ENCODE measurements at places on chromosomes 11 and 22.
A peak's percentile ranks its signal among the peaks of the same experiment; 100 is the strongest.

DNA sequence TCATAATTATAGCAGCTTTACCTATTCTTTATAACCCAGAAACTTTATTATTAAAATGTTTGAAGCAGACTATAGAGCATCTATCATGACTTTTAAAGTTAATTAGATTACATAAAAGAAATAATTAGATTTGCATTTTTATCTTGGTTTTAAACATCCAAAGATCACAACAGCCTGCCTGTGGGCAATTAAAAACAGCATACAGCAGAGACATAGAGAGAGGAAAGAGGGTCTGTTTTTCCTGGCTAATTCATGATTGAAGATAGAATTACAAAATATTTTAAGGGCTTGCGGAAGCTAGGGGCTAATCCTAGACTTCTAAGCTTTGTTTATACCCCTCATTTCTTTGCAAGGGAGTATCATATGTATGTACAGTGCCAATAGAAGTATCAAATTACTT lies 178.1 kb downstream of the SOX6 start:
- DNase-seq: no peak

DNA sequence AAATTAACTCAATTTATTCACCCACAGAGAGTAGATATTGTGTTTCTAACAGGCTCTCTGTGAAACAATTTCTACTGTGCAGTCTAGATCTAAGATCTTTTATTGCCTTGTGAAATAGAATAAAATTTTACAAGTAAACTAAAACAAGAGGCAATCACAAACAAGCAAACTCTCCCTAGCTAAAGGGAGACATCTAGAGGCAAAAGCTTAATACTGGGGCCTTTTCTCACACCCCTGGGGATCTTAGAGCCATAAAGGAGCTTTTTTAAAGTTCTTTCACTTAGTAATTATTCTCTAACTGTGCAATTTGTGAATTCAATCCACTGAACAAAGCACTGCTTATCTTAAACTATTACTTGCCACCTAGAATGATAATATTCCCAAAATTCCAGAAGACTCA lies 19.7 kb downstream of the ALG9 start:
- DNase-seq: no peak

- peak; percentile 84 for DNase-seq
Observed at GRCh38 chr11:119432484-119433357, 9.7 kb upstream of the THY1 start.

- DNase-seq: no peak
Observed at GRCh38 chr11:19735909-19736498, 23.4 kb downstream of the NAV2 start.

GRCh38 chr11:32849761-32850160 lies 20.0 kb downstream of the PRRG4 start:
- no peak for DNase-seq

GRCh38 chr11:61752117-61752924 lies at the start of gene MYRF:
Gene MYRF (plus strand): TSS chr11:61752636. CDS start chr11:61752745, 109 bp downstream.
- DNase-seq: no peak

DNA sequence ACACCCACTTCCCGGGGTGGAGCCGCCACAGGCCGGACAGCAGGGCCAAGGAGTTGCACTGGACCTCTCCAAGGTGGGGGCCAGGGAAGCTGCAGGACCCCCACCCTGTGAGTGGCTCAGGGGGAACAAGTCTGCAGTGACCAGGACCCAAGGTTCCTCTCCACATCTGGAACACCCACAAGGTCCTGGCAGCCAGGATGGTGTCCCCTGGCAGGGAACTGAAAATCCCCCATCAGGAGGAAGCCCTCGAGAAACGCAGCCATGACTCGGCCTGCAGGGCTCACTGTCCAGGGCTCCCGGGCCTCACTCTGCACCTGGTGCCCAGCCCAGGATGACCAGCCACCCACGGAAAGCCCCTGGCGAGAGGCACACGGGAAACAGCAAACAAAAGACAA lies 11.5 kb downstream of the RNH1 start:
- no peak for DNase-seq

- no peak for DNase-seq
Observed at GRCh38 chr11:45906096-45906682, 882 bp downstream of the FREY1 start.

GRCh38 chr11:16099343-16099900 lies 256.9 kb downstream of the SOX6 start:
- DNase-seq: peak; percentile 36

DNA sequence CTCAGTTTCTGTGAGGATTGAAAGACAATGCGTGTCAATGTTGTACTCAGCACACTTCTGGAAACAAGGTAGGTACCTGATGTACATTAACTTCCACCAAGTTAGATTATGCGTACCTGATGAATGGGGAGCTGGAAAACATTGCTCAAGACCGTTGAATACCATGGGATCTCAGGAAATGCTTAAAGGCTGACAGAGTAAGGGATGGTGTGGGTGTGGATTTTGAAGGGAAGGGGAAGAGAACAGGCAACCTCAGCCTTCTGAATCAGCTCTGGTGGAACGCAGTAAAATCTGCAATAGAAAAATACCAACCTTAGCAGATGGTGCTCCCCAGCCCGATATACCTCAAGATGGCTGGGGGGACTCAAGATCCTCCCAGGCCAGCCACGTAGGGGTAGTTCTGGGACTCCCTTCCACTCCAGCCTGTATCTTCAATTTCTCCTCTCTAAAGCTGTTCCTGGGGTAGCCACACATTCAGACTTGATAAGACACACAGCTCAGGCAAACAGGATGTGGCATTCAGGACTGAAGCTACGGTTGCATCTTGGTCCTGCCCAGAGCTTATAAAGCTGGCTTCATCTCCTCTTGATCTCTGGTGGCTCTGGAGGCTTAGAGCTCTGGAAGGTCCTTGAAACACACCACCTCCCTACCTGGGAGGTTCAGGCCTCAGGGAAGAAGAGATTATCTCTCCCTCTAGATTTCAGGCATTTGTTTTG lies 111.8 kb downstream of the CTNND1 start:
- peak; percentile 79 for DNase-seq

DNA sequence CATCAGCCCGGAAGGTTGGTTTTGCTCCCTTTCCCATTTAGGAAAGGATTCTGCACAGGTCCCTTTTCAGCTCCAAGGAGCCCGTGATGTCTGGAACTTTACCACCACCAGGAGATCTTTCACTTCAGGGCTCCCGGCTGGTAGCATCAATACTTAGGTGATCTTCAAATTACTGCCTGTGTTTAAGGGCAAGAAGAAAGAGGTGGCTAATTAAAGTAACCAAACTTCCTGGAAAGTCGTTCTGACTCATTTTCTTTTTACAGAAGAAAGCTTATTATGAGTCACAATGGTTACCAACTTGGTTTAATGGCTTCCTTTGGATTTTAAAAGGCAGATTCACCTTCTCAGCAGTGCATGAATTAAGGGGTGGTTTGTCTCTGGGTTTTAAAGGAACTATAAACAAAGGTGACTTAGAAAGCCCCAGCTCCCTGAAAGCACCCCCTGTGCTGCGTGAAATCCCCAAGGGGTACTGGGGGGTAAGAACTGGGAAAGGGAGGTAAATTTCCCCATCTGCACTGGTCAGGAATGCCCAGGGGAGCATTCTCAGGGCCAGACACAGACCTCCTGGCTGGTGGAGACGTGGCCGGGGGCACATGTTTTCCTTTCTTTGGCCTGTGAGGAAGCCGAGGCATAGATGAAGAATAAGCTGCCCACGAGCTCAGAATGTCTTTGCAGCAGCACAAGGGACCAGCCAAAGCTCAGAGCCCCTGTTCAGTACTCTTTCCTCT lies 8.8 kb downstream of the POU2F3 start:
- DNase-seq: peak; percentile 14

- DNase-seq: no peak
Observed at GRCh38 chr11:74686792-74687191, 44.4 kb downstream of the CHRDL2 start.

DNA sequence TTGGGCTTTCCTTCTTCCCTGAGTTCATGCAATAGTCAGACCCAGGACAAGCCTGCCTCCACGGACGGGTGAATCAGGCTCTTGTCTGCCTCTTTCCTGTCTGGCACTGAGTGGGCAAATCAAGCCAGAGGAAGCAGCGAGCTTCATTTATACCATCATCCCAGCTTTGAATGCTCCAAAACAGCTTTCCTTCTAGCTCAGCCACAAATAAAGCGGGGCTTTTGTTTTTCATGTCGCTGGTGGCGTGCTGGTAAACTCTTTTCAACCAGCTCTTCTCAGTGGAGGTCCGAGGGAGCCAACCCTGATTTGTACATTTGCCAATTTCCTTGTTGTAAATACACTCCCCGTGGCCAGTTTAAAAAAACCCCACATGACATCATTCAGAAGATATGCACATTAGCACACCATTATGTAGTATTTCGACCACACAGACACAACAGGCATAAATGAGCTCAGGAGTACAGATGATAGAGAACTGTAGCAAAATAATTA lies 8.6 kb downstream of the C11orf91 start:
- peak; percentile 95 for DNase-seq

GRCh38 chr11:107545101-107545514 lies 20.4 kb downstream of the ALKBH8 start:
- no peak for DNase-seq

DNA sequence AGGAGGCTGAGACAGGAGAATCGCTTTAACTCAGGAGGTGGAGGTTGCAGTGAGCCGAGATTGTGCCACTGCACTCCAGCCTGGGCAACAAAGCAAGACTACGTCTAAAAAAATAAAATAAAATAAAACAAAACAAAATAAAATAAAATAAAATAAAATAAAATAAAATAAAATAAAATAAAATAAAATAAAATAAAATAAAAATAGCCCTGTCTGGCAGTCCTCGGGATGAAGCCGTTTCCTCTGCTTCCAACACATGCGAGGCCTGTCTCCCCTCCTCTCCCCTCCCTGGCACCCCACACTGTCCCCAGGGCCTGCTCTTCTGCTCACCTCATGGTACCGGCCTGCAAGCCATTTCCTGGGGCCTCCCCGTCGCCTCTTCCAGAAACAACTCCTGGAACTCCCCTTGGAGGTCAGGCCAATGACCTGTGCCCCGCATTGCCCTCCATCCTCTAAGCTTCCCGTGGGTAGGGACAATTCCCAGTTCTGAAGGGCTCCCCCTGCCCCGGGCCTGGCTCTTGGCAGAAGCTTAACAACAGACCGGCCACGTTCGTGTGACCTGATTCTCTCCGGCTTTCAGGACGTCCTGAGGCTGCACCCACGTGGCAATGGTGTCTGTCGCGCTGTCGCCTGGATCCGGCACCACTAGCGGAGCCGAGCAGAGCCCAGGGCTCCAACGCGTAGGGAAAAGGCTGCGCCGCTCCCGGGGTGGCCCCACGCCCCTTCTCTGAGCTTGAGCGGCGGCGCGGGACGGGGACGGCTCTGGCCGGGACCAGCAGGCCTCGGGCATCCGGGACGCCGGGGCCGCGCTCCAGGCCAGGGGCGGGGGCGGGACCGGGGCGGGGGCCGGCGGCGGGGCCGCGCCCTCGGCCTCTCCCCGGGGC lies 456 bp upstream of the PARVB start:
- DNase-seq: no peak

DNA sequence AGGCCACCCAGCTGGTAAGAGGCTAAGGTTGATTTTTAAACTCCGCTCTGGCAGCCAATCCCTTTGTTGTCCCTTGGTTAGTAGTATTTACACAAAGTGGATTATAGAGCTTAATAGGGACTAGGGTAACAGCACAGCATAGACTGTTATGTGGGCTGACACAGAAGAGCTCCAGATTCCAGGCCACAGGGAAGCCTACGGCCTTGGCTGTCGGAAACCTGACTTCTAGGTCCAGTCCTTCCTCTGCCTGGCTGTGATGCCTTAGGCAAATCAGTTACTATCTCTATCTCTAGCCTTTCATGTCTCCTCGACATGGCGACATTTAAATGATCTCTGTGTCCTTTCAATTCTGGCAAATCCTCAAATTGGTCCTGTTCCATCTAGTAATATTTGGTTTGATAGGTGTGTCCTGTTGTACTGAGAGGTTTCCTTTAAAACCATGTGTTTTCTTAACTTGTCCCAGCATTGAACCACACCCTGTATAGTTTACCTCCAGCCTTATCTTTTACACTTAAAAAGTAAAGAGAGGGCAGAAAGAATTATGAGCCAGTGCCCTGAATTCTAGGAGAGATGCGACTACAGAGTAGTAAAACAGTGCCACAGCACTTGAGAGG lies 4.2 kb downstream of the MMP1 start:
- no peak for DNase-seq

GRCh38 chr11:11567936-11568650 lies 53.7 kb downstream of the GALNT18 start:
- peak; percentile 42 for DNase-seq

- no peak for DNase-seq
Observed at GRCh38 chr22:21926728-21927127, 25.9 kb downstream of the PPM1F start.

DNA sequence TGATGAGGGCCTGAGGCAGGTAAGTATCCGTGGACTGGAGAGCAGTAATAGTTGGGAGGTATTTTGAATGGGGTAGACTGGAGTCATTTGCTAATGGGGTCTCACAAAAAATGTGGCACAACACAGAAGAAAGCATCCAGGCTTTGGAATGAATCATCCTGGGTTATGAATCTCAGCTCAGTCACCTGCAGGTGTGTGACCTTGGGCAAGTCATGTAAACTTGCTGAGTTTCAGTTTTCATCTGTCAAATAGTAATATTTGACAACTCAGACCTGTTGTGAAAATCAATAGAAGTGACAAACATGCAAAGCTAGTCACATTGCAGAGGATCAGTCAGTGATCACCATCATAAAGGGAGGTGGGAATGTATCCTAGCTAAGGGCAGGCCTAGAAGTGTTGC lies 232.0 kb upstream of the TENM4 start:
- DNase-seq: no peak

DNA sequence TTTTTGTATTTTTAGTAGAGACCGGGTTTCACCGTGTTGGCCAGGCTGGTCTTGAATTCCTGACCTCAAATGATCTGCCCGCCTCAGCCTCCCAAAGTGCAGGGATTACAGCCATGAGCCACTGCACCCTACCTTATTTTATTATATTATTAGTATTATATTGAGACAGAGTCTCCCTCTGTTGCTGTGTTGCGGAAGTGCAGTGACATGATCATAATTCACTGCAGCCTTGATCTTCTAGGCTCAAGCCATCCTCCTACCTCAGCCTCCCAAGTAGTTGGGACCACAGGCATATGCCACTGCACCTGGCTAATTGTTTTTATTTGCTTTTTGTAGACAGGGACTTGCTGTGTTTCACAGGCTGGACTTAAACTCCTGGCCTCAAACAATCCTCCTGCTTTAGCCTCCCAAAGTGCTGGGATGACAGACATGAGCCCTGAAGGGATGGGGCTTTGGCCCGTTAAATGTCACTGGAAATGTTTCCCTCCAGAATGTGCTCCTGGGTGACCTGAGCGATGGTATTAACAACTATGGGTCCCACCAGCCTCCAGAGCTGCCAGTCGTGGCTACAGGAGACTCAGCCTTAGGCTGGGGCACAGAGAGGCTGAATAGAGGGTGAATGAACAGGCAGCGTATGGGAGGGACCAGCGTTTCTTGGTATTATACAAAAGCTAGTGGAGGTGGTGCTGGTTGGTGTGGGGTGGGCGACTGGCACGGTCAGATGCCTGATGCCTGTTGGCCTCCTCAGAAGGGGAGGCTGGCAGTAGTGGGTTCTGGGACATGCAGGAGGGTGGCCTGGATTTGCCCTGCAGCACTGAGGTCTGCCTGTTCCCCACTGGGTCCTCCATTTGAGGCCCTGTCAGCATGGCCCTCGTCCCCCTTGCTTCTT lies 7.3 kb downstream of the TANGO2 start:
- no peak for DNase-seq

Measured in NCI-H226 (cell line).